ENCODE measurements at places on chromosomes 5 and 9.

- DNase-seq: no peak
Observed at GRCh38 chr5:142221091-142221860, 103.5 kb downstream of the SPRY4 start.

DNA sequence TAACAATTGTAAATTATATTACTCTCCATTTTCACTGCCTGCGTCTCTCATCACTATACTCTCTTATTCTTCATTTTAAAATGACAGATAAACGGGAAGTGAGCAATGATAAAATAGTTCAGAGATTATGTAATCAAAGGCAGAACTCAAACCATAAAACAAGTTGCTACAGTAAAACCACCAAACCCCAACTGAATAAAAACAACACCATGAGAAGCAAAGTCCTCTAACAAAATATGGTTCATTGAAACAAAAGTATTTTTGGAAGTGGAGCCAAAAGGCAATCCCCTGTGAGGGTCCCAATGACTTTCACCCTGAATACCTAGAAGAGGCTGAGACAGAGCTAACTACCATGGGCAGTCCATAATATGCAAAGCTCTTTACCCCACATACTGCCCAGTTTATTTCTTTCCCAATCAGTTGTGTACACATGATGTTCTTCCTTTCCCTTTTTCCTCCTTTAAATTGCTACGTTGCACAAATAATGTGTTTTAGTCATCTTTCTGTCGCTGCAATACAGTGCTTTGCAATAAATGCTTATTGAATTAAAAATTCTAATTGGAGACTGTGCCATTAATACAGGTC lies 64.0 kb upstream of the PTGER4 start:
- DNase-seq: no peak

GRCh38 chr9:85443190-85443598 lies 298.6 kb downstream of the AGTPBP1 start:
- DNase-seq: no peak

- no peak for DNase-seq
Observed at GRCh38 chr5:142871363-142872193, 101.4 kb downstream of the ARHGAP26 start.

All from naive thymus-derived CD4-positive, alpha-beta T cell (primary cell).